ENCODE measurements at places on chromosomes 3 and 15. TPM values are rescaled to one million over a fixed set of nuclear protein-coding genes. Genes with fewer than 3 reads are reported as not detected.
A peak's percentile ranks its signal among the peaks of the same experiment; 100 is the strongest.

The TMCO5A gene
- total RNA-seq, result not detected

GRCh38 chr15:68658151-68658550 lies 79.4 kb downstream of the CORO2B start:
- H3K27me3 ChIP-seq, result no peaks in the 10 kb centered on the region
- no peak for DNase-seq
- no peaks in the 10 kb centered on the region for H3K4me1 ChIP-seq
- H3K36me3 ChIP-seq, result no peaks in the 10 kb centered on the region
- H3K4me3 ChIP-seq, result no peak overlapping the region

GRCh38 chr3:184954251-184954650 lies 142.3 kb downstream of the VPS8 start:
- no peaks in the 10 kb centered on the region for H3K27me3 ChIP-seq
- no peak for DNase-seq
- H3K4me1 ChIP-seq, result no peaks in the 10 kb centered on the region
- H3K36me3 ChIP-seq, result peaks cover 40% of the 10 kb centered on the region
- H3K4me3 ChIP-seq, result no peak overlapping the region

DNA sequence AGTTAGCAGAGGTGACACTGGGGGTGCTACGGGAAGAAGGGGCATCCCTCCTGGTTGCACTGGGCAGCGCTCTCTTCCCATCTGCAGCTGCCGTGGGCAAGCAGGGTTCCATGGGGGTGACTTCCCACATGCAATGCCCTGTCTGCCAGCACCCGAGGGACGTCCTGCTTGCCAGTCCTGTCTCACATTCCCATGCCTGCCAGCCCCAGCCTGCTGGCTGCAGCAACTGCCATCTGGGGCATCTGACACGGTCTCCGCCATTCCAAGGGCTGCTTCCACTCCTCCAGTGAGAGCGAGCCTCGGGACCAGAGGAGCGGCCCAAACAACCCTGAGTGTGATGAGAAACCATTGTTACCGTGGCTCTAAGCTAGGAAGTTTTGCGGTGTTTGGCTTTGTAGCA lies 45.4 kb upstream of the RPL32 start:
- no peak overlapping the region for H3K27ac ChIP-seq
- peaks cover 7% of the 10 kb centered on the region for H3K27me3 ChIP-seq
- no peak overlapping the region for H3K4me3 ChIP-seq
- peaks cover 4% of the 10 kb centered on the region for H3K4me1 ChIP-seq
- no peaks in the 10 kb centered on the region for H3K36me3 ChIP-seq

DNA sequence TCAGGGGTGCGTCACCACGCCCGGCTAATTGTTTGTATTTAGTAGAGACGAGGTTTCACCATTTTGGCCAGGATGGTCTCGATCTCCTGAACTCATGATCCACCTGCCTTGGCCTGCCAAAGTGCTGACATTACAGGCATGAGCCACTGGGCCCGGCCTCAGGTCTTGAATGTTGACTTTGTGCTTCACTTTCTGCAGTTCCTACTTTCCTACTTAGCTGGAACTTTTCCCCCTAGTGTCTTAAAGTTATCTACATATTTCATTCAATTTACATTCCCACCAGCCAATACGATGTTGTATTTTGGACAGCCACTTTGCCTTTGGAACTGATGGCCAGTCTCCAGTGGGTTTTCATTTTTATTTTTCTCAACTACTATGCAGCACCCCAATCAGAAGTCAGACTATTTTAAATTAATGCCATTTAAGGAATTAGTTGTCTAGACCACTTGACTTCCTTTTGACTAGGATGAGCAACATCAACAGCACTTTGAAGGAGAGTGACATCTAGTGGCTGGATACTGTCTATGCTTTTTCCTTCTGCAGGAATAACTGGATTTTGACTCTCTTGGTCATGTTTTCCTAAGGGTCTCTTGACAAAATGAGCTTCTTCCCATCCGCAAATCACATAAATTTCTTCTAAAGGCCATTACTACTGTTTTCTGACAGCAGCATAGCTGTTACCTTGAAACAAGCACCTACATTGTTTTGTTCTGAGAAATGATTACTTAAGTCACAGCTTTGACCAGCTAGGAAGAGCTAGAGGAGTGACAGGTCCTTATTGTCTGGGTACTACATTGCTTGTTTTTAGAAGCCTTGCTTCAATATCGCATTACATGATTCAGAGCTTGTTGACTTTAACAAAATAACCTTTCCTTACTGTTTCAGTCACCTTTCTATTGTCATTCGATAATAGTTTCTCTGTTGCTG lies 140.2 kb downstream of the ITPR1 start:
- no peaks in the 10 kb centered on the region for H3K4me1 ChIP-seq
- H3K36me3 ChIP-seq, result peaks cover 3% of the 10 kb centered on the region
- DNase-seq, result peak; percentile 63
- no peak overlapping the region for H3K27ac ChIP-seq
- H3K4me3 ChIP-seq, result no peak overlapping the region

- no peak overlapping the region for H3K27ac ChIP-seq
- no peak for DNase-seq
- H3K4me3 ChIP-seq, result no peak overlapping the region
- no peaks in the 10 kb centered on the region for H3K27me3 ChIP-seq
- no peaks in the 10 kb centered on the region for H3K4me1 ChIP-seq
Observed at GRCh38 chr3:193764959-193765358, 172.0 kb downstream of the OPA1 start.

GRCh38 chr3:157807280-157807679 lies 298.9 kb downstream of the SHOX2 start:
- H3K27me3 ChIP-seq, result no peaks in the 10 kb centered on the region
- no peak for DNase-seq
- H3K36me3 ChIP-seq, result no peaks in the 10 kb centered on the region
- no peak overlapping the region for H3K4me3 ChIP-seq
- H3K27ac ChIP-seq, result no peak overlapping the region
- no peaks in the 10 kb centered on the region for H3K4me1 ChIP-seq

DNA sequence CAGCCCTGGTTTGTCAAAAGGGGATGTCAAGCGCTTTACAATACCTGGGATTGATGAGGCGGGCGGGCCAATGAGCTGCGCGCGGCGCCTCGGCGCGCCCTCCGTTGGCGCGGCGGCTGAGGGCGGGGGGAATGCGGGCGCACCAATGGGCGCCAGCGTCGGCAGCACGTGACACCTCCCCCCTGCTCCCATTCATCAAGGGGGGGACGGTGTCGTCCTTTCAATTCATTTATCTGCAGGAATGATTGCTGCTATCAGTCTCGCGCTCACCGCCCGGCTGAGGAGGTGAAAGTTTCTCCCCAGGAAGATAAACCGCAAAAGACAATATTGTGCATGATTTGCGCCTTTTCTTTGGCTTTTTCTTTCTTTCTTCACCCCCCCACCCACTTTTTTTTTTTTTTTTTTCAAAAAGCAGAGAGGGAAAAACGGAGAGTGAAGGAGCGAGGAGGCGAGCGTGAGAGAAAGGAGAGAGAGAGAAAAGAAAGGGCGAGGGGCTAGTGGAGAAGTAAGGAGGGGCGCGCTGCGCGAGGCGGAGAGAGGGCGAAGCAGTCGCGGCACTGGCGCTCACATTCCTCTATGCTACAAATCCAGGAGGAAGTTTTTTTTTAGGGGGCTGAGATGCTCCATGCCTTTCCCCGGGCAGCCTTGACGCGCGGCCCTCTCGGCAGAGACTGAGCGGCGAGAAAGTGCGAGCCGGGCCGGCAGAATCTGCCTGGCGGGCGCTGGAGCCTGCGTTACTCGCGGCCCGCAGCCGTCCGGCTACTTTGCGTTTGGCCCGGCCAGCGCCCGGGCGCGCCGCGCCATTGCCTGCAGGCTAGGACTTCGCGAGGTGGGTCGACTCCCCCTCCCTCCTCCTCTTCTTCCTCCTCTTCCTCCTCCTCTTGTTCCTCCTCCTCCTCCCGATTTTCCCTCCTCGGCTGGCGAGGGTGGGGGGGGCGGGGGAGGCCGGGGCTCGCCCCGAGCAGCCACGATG lies at the start of gene ZIC1:
Gene ZIC1 (plus strand): TSS at position 223 of the 973 bp plus-strand sequence. CDS start 748 bp downstream, at position 971.
- H3K4me1 ChIP-seq, result peaks cover 31% of the 10 kb centered on the region
- H3K27me3 ChIP-seq, result peaks cover 30% of the 10 kb centered on the region

DNA sequence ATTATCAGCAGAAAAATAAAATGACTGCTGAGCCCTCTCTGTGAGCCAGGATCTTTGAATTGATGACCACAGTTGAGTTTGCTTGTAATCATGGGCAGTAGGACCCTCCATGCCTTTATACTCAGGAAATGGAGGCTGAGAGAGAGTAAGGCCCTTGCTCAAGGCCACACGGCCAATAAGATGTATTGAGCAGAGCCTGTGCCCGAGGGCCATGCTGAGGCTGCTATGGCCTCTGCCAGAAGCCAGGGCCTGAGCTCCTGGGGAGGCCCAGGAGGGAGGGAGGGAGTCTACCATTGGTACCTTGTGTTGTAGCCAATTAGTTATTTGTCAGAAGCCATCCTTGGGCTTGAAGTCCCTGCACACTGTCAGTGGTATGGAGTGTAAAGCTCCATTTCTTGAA lies 151.4 kb downstream of the DNAJB8 start:
- no peak for DNase-seq
- no peaks in the 10 kb centered on the region for H3K27me3 ChIP-seq
- peaks cover 44% of the 10 kb centered on the region for H3K4me1 ChIP-seq
- H3K4me3 ChIP-seq, result no peak overlapping the region
- peak overlapping the region; percentile 23 for H3K27ac ChIP-seq

DNA sequence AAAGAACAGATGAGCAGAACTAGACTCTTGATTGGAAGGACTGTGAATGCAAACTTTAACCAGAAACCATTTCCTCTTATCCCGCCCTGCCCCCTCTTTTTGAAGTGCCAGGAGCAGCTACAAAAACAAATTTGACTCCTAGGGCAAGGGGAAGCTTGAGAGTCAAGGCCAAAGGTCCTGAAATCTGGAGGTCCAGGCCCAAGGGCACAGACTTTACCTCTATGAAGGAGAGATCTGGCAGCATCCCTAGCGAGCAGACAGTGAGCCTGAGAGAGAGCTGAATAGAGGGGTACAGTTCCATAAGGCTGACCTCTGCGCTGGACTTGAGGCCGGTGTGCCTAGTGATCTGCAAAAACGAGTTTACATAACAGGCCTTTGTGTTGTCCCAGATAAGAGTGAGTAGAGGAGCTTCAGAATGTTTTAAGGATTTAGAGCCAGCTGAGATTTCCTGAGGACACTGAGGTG lies 5.1 kb downstream of the RAB43 start:
- peaks cover 19% of the 10 kb centered on the region for H3K36me3 ChIP-seq
- peak; percentile 28 for DNase-seq
- H3K27ac ChIP-seq, result peak overlapping the region; percentile 90
- H3K4me3 ChIP-seq, result peak overlapping the region; percentile 98
- no peaks in the 10 kb centered on the region for H3K27me3 ChIP-seq

Data from CD4-positive, CD25-positive, alpha-beta regulatory T cell (primary cell).